ENCODE measurements at places on chromosomes 7 and 10.

DNA sequence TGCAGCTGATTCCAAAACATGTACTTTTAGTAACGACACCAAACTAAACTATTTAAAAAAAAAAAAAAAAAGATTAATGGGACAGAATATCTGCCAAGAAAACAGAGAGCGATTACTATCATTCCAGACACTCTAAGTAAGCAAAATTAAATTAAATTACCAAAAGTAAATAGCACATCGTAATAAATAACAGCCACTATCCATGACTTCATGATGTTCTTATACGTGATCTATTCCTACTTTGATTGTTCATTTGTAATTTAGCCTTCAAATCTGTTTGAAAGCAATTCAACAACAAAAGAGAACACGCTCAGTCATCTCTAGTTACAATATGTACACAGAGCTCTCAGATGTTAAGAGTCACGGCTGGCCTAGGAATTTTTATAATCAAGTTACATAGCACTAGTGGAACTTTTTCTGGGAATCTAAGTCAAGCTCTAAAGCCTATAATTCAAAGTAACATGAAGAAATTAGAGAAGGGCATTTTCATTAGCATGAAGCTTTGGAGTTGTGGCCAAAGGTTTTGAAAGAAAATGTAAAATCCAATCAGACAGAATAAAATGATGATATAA is 241.7 kb upstream of the NEBL start:
- DNase-seq: no peak

DNA sequence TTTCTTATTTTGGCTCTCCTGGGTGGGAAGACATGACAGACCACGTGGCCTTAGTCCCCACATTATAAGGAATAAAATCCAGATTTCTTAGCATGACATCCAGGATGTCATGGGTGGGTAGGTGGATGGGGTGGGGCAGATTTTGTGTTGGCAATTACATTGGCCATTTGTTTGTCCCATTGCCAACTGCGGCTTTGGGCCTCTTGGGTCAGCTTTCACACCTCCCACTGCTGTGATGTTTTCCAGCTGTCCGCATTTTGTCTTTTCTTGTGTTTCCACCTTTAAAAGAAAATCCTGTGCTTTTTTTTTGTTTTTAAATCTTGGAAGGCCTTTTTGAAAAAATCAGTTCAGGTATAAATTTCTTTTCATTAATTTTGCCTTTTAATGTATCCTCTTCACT is 237.0 kb downstream of the SDK1 start:
- DNase-seq: no peak

DNA sequence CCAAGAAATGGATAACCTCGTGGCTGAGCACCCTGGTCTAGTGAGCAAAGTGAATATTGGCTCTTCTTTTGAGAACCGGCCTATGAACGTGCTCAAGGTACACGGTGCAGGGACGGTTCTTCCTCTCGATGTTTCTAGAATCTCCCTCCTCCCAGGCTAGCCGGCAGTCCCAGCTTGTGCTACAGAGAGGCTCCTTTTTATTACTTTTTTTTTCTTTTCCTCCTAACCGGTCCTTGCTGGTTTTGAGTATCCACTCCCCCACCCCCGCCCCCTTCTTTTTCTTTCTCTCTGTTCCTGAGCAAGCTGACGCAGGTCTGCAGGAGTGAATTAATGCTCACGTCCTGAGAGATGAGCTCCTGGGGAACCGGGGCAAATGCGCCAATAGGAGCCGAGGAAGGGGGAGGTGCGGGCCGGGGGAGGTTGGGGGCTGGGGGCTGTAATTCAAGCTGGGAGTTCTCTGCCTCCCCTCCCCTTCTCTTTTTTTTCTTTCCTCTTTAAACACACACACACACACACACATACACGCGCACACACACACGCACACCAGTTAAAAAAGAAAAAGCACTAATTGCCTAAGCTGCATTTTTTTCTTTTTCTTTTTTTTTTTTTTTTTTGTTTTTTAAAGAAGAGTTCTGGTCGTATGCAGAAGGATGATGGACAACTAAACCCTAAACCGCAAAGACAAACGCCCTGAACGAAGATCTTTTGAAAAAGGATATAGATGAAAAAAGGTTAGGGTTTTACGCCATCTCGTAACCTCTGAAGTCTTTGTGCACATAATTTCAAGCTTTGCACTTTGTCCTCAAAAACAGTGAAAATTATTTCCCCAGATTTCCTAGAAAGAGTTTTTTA is 6.6 kb downstream of the CPA2 start:
- no peak for DNase-seq

- DNase-seq: no peak
These were observed 661.7 kb upstream of the AUTS2 start for GRCh38 chr7:68936471-68937035.

DNA sequence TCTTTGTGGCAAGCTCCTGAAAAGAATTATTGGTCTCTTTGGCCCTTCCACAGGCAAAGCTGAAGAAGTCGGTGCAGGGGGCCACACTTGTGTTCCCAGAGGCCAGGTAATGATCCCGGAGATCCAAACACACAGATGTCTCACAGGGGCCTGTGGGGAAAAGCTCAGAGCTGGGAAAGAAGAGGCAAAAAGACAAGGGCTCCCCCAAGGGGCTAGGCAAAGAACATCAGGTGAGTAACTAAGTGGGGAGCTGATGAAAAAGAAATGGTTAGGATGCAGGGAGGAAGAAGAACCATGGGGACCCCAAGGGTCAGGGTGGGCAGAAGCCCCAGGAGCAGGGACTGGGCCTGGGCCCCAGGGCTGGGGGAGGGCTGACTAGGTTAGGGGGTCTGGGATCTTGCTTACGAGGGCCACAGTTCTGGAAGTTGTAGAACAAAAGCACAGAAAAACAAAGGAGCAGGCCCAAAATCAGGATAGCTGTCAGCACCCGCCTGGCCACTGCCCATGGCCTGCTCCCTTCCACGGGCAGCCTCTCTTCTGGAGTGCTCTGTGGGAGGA is 1.1 kb downstream of the KEL start:
- DNase-seq: no peak

GRCh38 chr7:129779602-129780256 is 168.2 kb downstream of the NRF1 start:
- DNase-seq: no peak

DNA sequence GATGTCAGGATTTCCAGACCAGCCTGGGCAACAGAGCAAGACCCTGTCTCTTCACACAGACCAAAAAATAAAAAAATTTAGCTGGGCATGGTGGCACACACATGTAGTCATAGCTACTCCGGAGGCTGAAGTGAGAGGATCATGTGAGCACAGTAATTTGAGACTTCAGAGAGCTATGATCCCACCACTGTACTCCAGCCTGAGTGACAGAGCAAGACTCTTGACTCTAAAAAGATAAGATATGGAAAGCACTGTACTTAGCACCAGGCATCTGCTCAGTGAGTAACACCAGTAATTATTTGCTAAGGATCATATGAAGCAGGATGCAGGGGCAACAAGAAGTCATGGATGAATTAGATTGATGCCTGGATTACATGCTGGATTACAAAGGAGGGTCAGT is 128.8 kb downstream of the CALN1 start:
- DNase-seq: no peak

DNA sequence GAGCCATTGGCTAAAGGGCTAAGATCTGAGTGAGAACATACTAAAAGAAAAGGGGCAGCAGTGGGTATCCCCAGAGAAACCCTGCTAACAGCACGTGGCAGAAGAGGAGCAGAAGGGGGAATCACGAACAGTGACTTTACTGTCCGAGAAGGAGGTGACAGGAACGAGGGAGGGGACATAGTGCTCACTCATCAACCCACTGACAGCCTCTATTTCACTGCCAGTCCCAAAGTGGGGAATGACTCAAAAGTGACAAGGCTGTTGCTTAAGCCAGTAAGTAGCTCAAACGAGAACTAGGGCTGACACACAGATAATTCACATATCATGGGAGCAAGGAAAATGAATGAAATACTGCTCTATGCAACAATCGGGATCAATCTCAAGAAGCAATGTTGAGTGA is 92.7 kb downstream of the RSU1 start:
- no peak for DNase-seq

DNA sequence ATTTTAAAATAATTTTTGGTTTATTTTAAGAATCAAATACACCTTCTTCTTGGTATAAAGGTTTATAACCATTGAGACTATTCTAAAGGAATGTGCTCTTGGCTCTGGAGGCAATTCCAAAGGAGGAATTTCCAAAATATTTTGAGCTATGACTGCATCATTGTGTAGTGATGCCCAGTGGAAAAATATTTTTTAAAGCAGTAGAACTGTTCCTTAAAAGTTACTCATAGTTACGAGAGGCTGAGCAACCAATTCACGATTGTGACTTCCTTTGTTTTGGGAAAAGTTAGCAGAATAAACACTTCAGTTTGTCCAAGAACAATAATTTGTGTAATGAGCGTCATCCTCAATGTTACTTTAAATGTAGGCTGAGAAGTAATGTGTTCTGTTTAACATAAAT is 233.6 kb downstream of the BAMBI start:
- no peak for DNase-seq

GRCh38 chr7:112056409-112056808 is 149.8 kb downstream of the DOCK4 start:
- no peak for DNase-seq

GRCh38 chr7:67989142-67989541 is 992.5 kb downstream of the TYW1 start:
- DNase-seq: no peak
